HTR-8/SVneo (cell line): ENCODE measurements at places on chromosomes 7 and 10.
A peak's percentile ranks its signal among the peaks of the same experiment; 100 is the strongest.

DNA sequence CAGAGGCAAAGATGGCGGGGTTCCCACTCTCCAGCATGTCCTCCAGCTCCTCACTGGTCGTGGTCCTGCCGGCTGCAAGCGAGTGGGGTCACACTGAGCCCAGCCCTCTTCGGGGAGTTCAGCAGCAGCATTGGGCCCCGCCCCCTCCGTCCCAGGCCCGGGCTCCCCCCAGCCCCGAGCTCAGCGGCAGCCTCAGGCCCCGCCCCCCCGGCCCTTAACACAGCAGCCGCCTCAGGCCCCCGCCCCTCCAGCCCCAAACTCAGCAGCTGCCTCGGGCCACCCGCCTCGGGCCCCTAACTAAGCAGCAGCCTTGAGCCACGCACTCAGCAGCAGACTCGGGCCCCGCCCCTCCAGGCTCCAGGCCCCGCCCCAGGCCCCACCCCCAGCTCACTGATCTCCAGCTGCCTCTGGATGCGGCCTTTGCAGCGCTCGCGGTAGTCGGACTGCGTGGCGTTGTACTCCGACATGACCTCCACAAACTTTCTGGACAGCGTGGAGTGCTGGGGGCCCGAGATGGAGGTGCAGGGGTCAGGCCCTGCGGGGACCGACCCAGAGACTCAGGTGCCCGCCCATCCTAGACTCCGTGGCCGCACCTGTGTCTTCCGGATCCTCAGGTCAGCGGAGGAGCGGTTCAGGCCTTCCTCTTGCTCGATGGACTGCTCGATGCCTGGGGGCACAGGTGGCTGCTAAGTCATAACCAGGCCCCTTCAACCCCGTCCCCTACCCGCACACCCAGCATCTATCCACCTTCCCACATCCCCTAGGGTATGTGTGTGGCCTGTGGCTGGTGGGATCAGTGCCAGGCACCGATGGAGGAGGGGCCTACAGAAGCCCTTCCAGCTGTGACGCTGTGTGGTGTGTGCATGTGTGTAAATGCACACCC, 15.5 kb downstream of the STX1A start:
- no peak for DNase-seq

- no peak for DNase-seq
Observed at GRCh38 chr10:128065881-128066534, 60.2 kb downstream of the MKI67 start.

DNA sequence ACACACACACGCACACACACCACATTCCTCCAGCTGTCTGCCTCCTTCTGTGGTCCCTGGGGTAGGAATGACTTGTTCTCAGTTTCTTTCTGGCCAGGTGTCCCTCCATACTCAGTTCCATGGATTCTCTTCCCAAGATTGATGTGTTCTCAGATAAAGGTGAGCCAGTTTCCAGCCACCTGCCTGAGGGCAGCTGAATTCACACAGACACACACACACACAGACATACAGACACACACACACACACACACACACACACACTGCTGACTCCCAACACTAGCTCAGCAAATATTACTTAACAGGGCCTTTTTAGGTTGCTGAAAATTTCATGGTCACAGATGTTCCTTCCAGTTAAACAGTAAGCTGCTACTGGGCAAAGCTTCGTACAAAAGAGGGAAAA, 45.4 kb upstream of the GDF10 start:
- DNase-seq, result no peak

GRCh38 chr7:137329411-137329810, 14.1 kb downstream of the PTN start:
- no peak for DNase-seq

- DNase-seq, result no peak
Observed at GRCh38 chr10:133260895-133261725, 15.6 kb downstream of the ADAM8 start.

GRCh38 chr10:35579726-35580422, 25.3 kb upstream of the GJD4 start:
- DNase-seq, result no peak

GRCh38 chr10:78436222-78436573, 402.5 kb downstream of the RPS24 start:
- DNase-seq, result no peak

DNA sequence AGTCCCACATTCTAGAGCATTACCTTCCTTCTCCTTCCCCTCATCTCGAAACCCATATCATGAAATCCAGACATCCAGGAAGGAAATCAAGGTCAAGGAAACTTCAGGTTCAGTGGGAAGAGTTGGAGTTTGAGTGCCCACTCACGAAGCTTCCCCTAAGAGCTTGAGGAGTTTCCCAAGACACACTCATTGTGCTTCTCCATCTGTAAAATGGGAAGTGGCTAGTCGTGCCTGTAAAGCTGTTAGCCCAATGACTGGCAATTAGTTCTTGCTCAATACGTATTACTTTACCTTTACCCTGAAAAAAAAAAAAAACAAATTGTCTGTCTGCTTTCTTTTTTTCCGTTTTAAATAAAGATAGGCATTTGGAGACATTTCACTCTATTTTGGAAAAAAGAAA, 42.3 kb downstream of the GPAM start:
- no peak for DNase-seq

DNA sequence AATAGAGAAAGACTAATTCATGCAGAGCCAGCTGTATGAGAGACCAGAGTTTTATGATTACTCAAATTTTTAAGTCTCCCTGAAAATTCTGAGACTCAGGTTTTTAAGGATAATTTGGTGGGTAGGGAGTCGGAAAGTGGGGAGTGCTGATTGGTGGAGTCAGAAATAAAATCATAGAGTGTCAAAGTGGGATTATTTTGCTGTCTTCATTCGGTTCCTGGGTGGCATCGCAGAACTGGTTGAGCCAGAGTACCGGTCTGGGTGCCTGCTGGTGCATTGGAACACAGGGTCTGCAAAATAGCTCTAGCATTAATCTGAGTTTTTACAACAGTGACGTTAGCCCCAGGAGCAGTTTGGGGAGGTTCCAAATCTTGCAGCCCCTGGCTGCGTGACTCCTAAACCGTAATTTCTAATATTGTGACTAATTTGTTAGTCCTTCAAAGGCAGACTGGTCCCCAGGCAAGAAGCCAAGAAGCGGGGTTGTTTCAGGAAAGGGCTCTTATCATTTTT, 32.4 kb downstream of the GPRIN2 start:
- DNase-seq, result peak; percentile 82

DNA sequence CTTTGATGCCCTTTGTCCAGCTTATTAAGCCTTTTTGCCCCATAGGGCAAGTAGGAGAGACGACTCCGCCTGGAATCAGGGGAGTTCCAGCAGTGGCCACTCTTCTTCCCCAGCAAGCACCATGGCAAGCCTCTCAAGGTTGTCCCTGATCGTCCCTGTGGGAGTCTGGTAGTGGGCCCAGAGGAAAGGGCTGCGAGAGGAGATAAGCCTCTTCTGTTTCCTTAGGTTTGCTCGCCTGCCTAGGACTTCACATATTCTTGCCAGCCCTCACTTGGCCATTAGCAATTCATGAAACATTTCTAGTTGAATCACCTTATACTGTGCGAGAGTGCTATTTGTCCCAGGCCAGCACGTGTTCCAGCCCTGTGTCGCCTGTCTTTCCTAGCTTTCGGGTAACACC, 47.8 kb upstream of the CPN1 start:
- DNase-seq, result no peak

DNA sequence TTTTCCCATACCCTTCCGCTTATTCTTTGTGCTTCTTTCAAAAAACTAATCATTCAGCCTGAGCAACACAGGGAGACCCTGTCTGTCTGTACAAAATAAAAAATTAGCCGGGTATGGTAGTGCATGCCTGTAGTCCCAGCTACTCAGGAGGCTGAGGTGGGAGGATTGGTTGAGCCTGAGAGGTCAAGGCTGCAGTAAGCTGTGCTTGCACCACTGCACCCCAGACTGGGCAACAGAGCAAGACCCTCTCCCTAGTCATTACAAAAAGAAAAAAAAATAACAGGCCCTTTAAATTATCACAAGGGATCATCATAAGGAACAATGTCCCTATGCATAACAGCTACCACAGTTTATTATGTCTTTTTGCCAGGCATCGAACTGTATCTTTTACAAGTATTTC, 119.6 kb downstream of the TRIM24 start:
- DNase-seq, result no peak

GRCh38 chr7:92115821-92116220, 18.5 kb downstream of the CYP51A1 start:
- no peak for DNase-seq

DNA sequence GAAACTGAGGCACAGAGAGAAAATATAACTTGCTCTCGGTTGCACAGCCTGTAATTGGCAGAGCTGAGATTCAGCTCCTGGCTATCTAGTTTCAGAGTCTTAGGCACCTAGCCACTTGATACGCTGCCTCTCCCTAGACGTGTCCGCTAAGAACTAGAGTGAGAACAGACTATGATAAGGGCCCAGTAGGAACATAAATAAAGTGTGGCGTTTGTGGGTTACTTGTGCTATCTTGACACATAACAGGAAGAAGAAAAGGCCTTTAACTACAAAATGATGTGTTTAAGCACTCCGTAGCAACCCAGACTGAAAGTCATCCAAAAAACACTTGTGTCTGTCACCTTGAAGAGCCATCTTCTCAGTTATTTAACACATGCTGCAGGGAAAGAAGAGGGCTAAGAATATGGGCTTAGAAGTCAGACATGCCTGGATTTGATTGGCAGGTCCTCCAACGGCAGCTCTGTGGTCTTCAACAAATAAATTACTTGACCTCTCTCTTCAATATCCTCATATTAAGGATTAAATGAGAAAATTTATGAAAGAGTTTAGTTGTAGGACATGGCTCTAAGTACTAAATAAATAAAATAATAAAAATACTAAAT, 96.2 kb downstream of the SGMS1 start:
- DNase-seq, result no peak

- DNase-seq, result no peak
Observed at GRCh38 chr10:97020452-97021400, 165.0 kb downstream of the SLIT1 start.

GRCh38 chr10:118020365-118020764, 26.4 kb downstream of the RAB11FIP2 start:
- no peak for DNase-seq

GRCh38 chr10:58063861-58064480, 203.7 kb downstream of the IPMK start:
- no peak for DNase-seq

GRCh38 chr7:104982308-104983075, 31.5 kb upstream of the KMT2E start:
- DNase-seq, result no peak

GRCh38 chr10:66095610-66096009, 830.2 kb upstream of the LRRTM3 start:
- DNase-seq, result no peak

- no peak for DNase-seq
Observed at GRCh38 chr10:62136931-62137330, 131.7 kb downstream of the RTKN2 start.

- no peak for DNase-seq
Observed at GRCh38 chr7:5139998-5140397, 50.0 kb upstream of the WIPI2 start.

DNA sequence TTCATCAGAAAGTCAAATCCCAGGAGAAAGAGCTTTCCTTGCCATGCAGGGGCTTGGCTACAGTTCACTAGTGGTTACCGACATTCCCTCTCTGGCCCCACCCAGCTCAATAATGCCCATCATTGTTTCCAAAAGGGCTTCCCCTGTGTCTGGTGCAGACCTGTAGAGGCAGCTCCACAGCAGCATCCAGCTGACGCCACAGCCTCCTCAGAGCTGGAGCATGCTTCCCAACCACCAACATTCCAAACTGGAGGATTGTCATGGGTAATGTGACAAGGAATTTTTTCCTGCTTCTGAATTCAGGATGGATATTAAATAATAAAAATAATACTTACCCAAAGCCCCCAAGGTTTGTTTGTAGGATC, 77.4 kb downstream of the ZNF365 start:
- DNase-seq, result no peak

GRCh38 chr10:101301111-101301731, 52.7 kb upstream of the BTRC start:
- DNase-seq, result peak; percentile 59

DNA sequence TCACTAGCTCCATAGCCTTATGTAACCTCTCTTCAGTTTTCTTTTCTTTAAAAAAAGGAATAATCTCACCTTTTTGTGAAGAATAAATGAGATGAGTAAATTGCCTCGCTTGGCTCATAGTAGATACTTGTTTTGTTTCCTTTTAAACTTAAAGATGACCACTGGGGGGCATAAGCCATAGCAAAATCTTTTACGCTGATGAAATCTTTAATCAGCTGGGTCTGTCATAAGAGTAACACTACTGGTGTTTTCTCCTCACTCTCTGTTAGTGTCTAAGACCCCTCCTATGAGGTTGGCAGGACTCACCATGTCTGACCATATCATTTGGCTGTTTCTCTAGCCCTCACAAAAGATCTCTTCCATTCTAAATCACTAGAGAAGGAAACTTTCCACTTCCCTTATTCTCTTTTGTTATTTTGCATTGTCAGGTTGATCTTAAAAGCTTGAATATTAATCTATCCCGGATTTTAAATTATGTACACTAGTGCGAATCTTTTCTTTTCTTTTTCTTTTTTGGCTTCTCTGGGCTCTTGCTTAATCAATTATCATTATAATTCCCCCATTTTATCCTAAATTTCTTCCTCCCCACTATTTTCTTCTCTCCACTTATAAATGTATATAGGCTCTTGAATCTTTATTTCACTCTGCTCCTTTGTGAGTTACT, 12.5 kb downstream of the STAG3 start:
- no peak for DNase-seq

- peak; percentile 28 for DNase-seq
Observed at GRCh38 chr7:141701489-141702046, 398 bp downstream of the DENND11 start.

DNA sequence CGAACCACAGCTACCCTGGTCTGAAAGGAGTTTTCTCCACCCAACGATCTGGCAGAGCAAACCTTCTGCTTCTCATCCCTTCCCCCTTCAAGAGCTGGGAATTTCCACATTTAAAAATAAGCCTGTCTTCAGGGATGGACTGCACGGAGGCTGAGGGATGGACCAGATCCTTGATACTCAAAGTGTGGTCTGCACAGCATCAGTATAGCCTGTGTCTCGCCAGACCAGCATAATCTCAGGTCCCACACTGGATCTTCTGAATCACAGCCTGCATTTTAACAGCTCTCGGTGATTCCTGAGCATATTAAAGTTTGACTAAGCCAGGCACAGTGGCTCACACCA, 7.1 kb downstream of the KCNMA1 start:
- no peak for DNase-seq

- DNase-seq, result no peak
Observed at GRCh38 chr7:16562456-16563220, 36.0 kb downstream of the LRRC72 start.

DNA sequence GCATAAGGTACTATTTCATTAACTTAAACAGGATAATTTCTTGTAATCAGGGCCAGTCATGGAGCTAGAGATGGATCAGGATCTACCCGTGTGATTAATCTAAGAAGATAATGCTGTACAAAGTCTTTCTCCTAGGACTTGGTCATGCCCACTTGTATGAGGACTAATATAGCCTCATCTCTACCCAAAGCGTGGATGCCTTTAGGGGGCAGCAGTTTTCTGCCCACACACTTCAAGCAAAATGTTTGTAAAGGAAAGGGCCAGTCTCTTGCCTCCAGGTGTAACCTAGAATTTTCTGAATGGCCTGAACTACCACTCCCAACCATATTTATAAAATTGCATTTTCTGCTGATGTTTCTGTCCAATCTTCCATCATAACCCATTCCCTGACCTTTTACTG, 764.0 kb upstream of the IGFBP3 start:
- no peak for DNase-seq

- DNase-seq, result no peak
Observed at GRCh38 chr10:96305019-96305418, 785 bp downstream of the DNTT start.
